ENCODE measurements at places on chromosomes 3 and 15.
A peak's percentile ranks its signal among the peaks of the same experiment; 100 is the strongest.

DNA sequence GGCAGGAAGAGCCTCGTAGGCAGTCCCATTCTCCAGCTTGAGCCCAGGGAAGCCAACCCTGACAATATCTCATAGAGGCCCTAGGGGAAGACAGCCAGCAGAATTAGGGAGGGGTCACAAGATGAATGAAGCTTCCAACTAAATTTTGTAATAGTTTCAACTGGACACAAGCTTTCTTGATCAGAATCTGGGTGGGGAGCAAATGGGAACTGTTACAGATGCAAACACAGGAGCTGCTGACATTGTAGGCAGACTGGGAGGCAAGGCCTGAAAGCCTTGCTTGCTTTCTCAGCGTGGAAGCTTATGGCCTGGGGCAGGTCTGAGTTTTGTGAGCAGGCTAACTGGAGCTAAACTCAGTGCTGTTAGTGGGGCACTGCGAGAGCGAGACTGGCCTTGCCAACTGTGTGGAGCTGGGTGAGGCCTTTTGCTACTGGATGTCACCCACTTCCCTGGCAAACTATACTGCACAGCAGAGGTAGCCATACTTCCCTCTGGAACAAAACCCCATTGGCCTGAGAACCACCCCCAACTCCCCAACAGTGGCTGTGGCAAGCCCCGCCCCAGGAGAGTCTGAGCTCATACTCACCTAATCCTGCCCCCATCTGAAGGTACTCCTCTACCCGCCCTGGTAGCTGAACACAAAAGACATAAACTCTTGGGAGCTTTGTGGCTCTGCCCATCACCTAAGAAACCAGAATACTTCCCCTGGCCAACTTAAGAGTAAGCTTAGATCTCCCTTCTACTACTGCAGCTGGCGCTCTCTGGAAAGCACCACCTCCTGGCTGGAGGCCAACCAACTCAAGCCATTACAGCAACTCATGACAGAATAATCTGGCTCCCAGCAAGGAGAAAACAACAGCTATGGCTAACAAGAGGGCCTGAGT lies 42.9 kb downstream of the CFAP20DC start:
- no peak for DNase-seq

GRCh38 chr3:190097617-190098016 lies 23.1 kb downstream of the P3H2 start:
- no peak for DNase-seq

DNA sequence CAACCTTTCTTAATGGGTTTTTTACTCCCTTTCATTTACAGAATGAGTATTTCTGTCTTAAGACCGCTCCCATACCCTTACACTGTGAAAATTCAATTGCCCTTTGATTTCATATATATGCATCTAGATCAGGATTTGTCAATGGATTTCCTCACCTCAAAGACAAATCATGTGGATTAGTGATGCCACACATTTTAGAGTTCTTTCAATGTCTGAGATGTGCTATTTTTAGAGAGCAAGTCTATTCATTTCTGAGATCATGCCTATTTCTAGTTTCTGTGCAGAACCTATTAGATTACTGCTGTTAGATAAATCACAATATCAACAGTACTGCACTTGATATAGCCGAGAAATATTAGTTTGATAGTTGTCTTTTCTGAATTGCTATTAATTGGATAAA lies 137.3 kb downstream of the GABRB3 start:
- DNase-seq = no peak

GRCh38 chr3:181009225-181009624 lies 19.7 kb upstream of the DNAJC19 start:
- no peak for DNase-seq

DNA sequence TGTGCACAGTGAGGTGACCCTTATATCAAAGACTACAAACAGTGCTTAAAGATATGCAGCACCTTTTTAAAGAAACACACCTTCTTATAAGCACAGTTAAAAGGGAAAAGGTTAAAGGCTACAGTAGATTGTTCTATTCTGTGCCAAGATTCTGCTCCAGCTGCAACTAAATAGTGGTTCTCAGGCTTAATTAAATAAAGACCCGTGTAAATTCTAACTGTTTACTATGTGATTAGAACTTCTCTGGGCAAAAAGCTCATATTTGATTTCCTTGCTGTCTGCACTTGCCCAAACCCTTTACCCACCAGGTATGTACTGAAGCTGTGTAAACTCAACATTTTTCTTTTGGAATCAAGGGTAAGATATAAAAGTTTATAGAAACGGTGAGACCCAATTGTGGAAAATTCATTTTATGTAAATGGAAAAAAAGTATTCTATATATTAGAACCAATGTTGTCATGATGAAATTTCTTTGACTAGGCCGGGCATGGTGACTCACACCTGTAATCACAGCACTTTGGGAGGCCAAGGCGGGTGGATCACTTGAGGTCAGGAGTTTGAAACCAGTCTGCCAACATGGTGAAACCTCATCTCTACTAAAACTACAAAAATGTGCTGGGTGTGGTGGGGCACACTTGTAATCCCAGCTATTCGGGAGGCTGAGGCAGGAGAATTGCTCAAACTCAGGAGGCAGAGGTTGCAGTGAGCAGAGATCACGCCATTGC lies 230.6 kb downstream of the MECOM start:
- no peak for DNase-seq

GRCh38 chr15:51731549-51732267 lies 5.7 kb downstream of the LYSMD2 start:
- no peak for DNase-seq

DNA sequence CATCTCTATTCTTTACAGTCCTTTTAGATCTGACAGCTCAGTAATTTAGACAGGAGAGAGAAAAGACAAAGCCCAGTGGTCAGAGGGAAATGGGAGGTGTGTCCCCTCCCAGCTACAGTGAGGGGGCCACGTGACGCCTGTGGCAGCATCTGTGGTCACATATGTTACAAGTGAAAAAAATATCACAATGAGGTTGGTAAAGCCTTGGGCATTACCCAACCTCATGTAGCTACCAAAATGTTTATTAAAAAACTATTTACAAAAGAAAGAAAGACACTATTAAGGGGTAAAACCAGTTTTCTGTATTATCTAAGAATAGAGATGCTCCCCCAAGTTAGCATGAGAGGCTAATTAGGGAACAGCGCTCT lies 42.9 kb upstream of the PLCL2 start:
- no peak for DNase-seq

DNA sequence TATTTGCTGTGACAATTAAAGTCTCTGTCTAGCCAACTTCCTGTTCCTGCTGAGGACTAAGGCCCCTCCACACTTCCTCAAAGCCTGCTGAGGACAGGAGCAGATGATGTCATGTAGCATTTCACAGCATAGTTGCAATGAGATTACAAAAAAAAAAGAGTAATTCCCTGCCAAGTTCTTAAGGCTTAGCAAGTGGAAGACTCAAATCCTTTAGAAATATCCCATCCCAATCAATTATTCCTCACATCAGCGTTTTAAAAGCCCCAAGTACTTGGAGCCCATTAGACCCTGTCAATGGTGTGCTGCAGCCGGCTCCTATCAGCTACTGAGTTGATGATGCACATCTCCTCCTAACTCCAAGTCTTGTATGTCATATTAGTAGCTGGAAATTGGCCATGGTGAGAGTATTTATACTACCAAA lies 51.7 kb downstream of the TRANK1 start:
- DNase-seq = peak; percentile 22

GRCh38 chr3:42269647-42270046 lies 3.7 kb upstream of the CCK start:
- DNase-seq = no peak

- no peak for DNase-seq
Measured at GRCh38 chr3:54717506-54717905, 210.4 kb downstream of the LRTM1 start.

DNA sequence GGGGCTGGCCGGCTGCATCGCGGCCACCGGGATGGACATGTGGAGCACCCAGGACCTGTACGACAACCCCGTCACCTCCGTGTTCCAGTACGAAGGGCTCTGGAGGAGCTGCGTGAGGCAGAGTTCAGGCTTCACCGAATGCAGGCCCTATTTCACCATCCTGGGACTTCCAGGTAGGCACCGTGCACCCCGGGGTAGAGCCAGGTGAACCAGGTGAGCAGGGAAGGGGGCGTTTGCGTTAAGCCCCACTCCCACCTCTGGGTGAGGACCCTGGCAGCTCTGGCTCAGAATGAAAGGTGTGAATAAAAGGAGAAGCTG lies 267 bp downstream of the CLDN18 start:
- no peak for DNase-seq

DNA sequence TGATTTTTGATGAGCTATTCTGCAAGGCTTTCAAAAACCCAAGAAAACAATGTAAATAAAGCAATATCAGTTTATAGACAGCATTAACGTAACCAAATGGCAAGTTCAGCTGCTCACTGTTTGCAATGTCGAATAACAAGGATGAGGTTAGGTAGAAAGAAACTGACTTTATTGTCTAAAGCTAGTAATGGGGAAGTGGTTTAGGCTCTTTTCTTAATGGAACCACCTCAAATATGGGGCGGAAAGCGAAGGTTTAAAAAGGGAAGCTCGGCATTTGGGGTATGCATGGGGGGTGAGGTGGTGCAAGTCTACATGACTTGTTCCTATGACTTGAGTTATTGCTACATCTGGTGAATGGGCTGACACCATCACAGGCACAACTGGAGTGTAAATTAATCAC lies 1060.2 kb downstream of the NSUN3 start:
- DNase-seq = no peak

DNA sequence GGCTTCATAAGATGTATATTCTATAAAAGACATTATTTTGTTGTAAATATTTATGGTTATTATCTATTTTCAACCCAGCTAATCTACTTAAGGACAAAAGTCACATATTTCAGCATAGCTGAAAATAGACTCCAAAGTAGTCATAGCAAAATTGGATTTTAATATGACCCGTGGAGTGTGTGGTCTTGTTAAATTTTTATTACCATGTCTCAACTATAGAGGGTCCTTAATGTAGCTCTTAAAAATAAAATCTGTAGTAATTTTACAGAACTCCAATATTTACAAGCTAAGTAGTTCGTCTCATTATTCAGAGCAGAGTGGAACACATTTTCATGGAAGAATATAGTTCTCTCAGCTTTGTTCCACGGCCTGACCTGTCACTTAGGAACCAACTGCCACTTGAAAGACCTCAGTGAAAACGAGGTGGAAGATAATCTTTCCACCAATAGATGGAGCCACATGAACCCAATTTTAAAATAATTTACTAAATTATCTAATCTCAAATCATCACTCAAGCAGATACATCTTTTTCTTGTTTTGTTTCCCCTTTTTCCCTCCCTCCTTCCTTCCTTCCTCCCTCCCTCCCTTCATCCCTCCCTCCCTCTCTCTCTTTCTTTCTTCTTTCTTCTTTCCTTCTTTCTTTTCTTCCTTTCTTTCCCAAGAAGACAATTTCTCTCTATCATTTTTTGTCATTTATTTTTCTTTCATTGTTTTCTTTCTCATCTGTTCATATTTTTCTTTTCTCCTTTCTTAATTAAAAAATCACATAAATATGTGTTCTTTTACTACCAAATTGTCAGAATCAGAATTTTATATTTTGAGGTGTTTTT lies 97.2 kb downstream of the CLDN1 start:
- no peak for DNase-seq

DNA sequence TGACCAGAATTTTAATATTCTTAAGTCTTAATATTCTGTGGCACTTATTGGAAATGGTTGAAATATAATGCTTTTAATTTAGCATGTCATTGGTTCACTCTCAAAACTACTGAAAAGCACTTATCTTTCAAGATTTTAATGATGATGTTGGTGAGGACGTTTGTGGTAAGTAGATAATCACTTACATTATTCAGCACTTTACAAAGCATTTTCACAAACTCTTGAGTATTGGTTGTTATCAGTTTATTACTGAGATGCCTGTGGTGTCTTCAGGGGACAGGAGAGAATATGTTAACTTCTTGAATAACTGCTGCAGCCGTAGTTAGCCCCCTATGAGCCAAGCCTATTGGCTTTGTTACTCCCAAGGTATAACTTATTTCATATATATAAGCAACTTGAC lies 15.2 kb downstream of the TGFBR2 start:
- DNase-seq = no peak

GRCh38 chr3:152281133-152281713 lies 12.5 kb downstream of the MBNL1 start:
- no peak for DNase-seq

GRCh38 chr3:78924711-78925110 lies 843.1 kb downstream of the ROBO1 start:
- DNase-seq = no peak

GRCh38 chr3:188049606-188050530 lies 104.1 kb upstream of the LPP start:
- DNase-seq = no peak

- no peak for DNase-seq
Measured at GRCh38 chr3:135041601-135042000, 246.5 kb downstream of the EPHB1 start.

DNA sequence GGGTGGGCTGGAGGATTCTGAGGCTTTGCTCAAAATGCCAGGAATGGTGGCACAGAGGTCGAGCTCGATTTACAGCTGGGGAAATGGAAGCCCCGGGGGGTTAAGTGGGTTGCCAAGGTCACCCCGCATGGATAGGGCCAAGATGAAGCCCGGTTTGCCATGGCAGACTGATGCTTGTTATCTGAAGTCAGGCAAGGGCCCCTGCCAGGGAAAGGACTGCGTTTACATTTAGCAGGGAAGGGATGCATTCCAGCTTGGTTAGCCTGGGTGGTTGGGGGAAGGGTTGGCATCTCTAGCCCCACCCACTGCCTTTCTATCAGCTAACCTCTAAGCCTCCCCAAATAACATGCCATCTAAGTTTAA lies 79.0 kb downstream of the RPLP1 start:
- DNase-seq = no peak

DNA sequence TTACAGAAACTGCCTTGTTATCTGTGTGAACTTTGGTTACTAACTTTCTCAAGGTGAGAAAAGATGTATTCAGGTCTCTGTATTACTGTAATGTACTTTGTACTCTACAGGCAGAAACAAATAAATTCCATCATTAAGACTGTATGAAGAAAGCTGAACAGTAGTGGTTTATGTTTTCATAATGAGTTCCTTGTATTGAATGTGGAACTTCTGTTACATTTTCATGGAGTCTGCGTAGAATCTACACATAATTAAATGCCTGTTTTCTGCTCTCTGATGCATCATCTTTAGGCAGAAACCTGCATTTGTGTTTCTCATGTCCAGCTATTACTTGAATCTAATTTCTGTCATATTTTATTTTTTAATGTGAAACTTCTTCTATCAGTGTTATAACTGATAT lies 302.8 kb downstream of the NLGN1 start:
- DNase-seq = no peak

DNA sequence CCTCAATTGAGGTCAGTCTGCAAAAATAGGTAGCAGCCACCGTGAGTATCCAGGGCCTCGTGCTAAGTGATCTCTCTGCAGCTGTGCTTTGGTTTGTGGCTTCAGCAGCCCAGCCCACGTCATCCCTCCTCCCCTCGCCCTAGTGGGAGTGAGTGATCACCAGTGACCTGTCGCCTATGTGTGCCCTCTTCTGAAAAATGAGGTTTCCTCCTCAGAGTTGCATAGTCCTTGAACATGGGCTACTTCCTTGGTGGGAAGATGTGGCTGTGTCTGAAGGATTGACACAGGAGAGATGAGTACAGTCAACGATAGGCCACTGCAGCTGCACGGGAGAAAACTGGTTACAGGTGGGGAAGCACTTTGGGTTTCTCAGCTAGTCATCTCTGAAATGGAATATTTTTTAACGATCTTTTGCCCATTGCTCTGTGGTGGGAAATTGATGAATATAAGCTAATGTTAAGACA lies 144.8 kb upstream of the BHLHE40 start:
- no peak for DNase-seq

- no peak for DNase-seq
Measured at GRCh38 chr3:4709341-4709740, 216.2 kb downstream of the ITPR1 start.

Measured in fibroblast of skin of left quadriceps (primary cell).